ENCODE measurements at places on chromosomes 16 and 17.
A peak's percentile ranks its signal among the peaks of the same experiment; 100 is the strongest.

- no peak for DNase-seq
Observed at GRCh38 chr17:54898576-54898975, 2.1 kb upstream of the TOM1L1 start.

GRCh38 chr16:4183237-4184037 lies 58.4 kb downstream of the SRL start:
- peak; percentile 90 for DNase-seq

DNA sequence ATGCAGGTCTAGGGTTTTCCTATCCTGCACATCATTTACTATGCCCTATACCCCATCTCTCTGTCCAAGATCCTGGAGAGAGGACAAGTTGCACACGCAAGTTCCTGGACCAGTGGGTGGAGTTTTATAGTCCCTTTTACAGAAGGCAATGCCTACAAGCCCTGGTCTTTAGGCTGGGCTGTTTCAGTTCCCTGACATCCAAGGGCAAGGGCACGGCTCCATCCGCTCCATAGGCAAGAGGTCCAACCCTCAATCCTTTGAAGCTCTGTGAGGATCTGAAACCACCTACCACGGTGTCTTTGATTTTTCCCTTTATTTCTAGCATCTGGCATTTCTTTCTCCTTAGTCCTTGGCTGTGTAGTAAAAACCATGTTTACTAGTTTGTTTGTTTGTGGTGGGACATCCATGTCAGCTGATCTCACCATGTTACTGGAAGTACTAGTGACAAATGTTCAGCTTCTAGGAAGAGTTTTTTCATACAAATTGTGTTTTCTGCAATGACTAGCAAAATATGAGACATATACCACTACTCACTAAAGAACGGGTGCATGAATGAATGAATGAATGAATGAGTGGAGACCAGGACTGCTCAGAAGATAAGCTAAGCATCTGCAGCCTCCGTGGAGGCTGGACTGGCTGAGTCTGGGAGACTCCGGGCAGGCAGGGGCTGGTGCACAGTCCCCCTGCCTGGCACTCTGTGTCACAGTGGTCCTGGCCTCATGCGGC lies 359.4 kb downstream of the SLC39A11 start:
- no peak for DNase-seq

GRCh38 chr16:1985466-1986150 lies 1.6 kb downstream of the GFER start:
- no peak for DNase-seq

- DNase-seq, result no peak
Observed at GRCh38 chr17:16378636-16379282, 2.1 kb upstream of the UBB start.

Measured in stimulated activated CD4-positive, alpha-beta T cell treated with anti-CD3 and anti-CD28 coated beads, TNF-alpha, amount 100 ng/mL, for 1 hour (primary cell).